Heart left ventricle (tissue), 16 donors: ENCODE measurements at places on chromosomes 4 and X. TPM values are rescaled to one million over a fixed set of nuclear protein-coding genes. Genes with fewer than 3 reads are reported as not detected.
A peak's percentile ranks its signal among the peaks of the same experiment; 100 is the strongest.

- no peaks in the 10 kb centered on the region for H3K4me1 ChIP-seq
- DNase-seq, result no peak
- H3K36me3 ChIP-seq, result no peaks in the 10 kb centered on the region
- no peak overlapping the region for H3K27ac ChIP-seq
Measured at GRCh38 chr4:121574618-121575017, 122.2 kb downstream of the ANXA5 start.

DNA sequence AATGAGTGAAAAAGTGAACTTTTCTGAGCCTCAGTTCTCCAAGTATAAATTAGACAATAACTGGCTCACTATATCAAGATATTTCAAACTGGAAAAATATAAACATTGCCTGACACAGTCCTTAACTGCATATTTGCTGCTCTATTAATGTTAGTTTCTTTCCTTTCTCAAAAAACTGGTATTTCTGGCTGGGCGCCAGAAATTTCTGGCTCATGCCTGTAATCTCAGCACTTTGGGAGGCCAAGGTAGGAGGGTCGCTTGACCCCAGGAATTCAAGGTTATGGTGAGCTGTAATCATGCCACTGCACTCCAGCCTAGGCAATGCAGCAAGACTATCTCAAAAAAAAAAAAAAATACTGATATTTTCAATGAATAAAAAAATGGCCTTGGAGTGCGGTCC is 227.0 kb downstream of the MAGEB17 start:
- no peaks in the 10 kb centered on the region for H3K4me1 ChIP-seq
- DNase-seq, result no peak

DNA sequence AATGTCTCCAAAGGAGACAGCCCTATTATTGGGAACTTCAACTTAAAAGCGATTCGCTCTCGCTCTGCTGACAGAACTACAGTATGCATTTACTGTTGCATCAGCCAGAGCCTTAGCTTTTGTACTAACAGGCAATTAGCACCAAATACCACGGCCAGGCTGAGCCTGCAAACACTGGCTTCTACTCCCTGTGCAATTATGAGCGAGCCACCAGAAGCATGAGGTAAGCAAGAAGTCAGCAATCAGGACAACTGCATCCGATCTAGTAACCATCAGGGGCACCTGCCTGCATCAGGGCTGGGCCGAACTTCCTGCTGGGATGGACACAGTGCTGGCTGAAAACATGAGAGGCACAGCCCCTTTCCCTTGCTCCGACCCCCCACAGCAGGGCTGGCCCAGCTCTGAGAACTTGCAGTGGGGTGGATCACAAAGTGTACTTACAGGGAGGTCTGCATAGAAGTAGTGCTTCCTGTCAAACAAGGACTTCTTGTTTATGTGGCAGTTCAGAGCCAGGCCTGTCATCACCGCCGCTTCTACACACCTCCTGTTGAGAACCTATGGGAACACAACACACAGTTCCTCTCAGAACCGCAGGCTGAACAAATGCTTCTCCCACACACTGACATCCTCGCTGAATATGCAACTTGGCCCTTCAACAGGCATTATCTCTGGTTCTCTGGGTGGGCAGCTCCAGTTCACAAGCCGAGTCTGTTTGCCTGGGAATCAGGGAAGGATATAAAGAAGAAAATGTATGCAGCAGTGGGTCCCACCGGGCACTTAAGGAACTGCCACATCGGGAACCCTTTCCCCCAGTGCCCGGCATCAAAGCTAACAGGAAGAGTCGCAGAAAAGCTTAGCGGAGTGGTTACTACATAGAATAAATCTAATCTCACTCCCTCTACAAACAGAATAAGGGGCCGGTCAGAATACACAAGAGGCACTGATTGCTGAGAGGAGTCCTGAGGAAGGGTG is 41.5 kb downstream of the GATB start:
- no peak overlapping the region for H3K4me3 ChIP-seq
- DNase-seq, result peak; percentile 50
- H3K27ac ChIP-seq, result peak overlapping the region; percentile 48
- H3K36me3 ChIP-seq, result no peaks in the 10 kb centered on the region

Gene HPGD
- 0.29 TPM for total RNA-seq

DNA sequence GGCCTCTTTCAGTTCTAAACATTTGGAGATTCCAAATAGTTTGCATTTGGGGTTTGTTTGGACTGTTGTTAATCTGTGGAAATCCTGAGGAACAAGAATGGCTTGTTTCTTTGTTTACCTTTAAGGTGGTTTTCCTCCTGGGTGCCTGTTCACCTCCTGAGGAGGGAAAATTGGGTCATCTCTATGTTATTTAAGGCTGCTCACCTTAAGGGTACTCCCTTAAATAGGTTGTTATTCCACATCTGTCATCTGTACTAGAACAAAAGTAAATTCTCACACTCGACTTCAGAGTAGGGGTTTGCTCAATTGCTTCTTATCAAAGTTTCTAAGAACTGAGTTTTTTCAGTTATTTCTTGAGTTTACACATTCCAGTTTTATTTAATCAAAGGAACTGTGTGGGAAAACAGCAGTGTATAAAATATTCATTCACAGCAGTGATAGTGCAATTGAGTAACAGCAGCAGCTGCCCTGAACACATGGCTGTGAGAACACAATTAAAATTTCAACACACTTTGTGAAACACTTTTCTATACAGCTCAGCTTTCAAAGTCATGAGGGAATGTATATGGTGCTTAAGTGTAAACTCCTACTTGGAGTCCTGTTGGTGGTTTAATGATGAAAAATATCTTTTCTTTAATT is 238.5 kb upstream of the PGRMC2 start:
- no peaks in the 10 kb centered on the region for H3K27me3 ChIP-seq
- no peak overlapping the region for H3K4me3 ChIP-seq
- DNase-seq, result no peak
- H3K27ac ChIP-seq, result peak overlapping the region; percentile 44
